Naive thymus-derived CD4-positive, alpha-beta T cell (primary cell): ENCODE measurements at places on chromosomes 11 and 22. TPM values are rescaled to one million over a fixed set of nuclear protein-coding genes. Genes with fewer than 3 reads are reported as not detected.
A peak's percentile ranks its signal among the peaks of the same experiment; 100 is the strongest.

DNA sequence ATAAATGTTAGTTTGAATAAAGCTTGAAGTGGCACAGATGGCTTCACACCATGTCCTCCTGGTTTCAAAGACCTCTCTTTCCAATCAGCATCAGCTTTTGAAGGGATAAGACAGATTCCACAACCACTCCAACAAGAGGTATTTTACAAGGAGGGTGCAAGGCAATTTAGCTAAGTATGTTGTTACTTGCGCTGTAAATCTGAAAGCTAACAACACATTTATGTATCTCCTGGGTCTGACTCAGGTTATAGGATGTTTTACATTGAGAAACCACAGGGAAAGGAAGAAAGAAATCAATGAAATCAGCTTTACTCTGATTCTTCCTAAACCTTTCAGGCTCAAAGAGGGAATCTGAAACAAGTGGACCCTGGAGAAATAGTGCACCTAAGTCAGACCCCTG is 12.1 kb downstream of the CWC15 start:
- no peaks in the 10 kb centered on the region for H3K27me3 ChIP-seq
- H3K27ac ChIP-seq = no peak overlapping the region
- DNase-seq = no peak
- no peak overlapping the region for H3K4me3 ChIP-seq

DNA sequence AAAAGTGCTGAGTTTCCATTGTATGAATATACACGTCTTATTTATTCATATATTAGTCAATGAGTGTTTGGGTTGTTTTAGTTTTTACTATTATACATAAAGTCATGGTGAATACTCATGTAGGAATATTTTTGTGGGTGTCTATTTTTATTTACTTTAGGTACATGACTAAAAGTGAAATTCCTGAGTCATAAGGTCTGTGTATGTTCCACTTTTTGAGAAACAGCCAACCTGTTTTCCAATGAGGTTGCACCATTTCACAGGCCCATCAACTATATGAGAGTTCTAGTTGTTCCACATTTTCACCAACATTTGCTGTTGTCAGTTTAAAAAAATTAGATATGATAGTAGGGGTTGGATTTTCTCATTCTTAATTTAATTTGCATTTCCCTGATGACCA is 6.6 kb upstream of the OR6X1 start:
- no peak overlapping the region for H3K27ac ChIP-seq
- no peak for DNase-seq
- no peaks in the 10 kb centered on the region for H3K4me1 ChIP-seq
- H3K27me3 ChIP-seq = no peaks in the 10 kb centered on the region
- no peaks in the 10 kb centered on the region for H3K36me3 ChIP-seq

The MS4A4E gene
- not detected for total RNA-seq

- H3K36me3 ChIP-seq = no peaks in the 10 kb centered on the region
- peak overlapping the region; percentile 76 for H3K4me3 ChIP-seq
- peaks cover 49% of the 10 kb centered on the region for H3K4me1 ChIP-seq
- no peak for DNase-seq
Observed at GRCh38 chr11:65382804-65383368, 440 bp upstream of the SLC25A45 start.

GRCh38 chr22:33896154-33896553 is 24.1 kb downstream of the LARGE1 start:
- H3K4me3 ChIP-seq = no peak overlapping the region
- no peak overlapping the region for H3K27ac ChIP-seq
- no peaks in the 10 kb centered on the region for H3K36me3 ChIP-seq
- H3K4me1 ChIP-seq = no peaks in the 10 kb centered on the region
